SK-N-SH (cell line): ENCODE measurements at places on chromosomes 12 and 14. TPM values are rescaled to one million over a fixed set of nuclear protein-coding genes. Genes with fewer than 3 reads are reported as not detected.

Gene GLT1D1
- polyA plus RNA-seq, result 0.05 and 0.06 TPM in 2 replicates

Gene PMEL
- 1.8 and 2.7 TPM in 2 replicates for polyA plus RNA-seq

Gene SSTR1
- 0.08 TPM in 2 replicates for polyA plus RNA-seq

DNA sequence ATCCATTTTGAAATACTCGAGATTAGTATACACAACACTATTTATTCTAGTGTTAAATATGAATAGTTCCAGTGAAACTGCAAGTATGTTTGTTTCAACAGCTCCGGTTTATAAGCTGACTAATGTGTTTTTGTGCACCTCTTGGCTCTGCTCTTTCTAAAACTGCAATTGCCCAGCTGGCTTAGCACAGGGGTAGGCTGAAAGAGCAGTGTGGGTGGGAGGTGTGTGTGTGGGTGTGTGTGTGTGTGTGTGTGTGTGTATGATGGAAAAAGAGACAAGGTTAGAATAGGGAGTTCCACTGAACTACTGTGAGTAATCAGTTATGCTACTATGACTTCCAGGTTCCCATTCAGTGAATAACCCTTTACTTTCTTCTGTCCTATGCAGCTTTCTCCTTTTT lies 37.8 kb upstream of the DDHD1 start:
- H3K27me3 ChIP-seq, result no peaks in the 10 kb centered on the region; the same call in 1 of the 2 replicates
- no peaks in the 10 kb centered on the region for H3K36me3 ChIP-seq
- H3K27ac ChIP-seq, result no peak overlapping the region

DNA sequence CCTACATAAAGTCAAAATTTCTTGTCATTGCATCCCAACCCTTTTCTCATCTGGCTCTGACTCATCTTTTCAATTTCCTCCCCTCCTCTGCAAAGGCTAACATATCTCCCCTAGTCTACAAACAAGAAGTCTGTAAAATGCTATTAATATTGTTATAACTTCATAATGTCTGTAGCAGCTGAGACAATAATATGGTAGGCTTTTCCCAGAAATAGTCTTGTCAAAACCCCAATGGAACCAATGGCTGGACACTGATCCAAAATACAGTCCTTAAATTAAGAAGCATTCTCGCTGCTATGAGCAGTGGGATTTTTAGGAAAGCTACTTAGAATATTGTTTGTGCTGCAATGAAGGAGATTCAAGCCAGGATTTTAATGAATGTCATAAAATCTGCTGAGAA lies 131.4 kb downstream of the KLHL28 start:
- H3K27me3 ChIP-seq, result no peaks in the 10 kb centered on the region
- H3K27ac ChIP-seq, result no peak overlapping the region
- no peaks in the 10 kb centered on the region for H3K36me3 ChIP-seq
- no peak overlapping the region for H3K4me3 ChIP-seq
- DNase-seq, result no peak

- no peaks in the 10 kb centered on the region; the same call in 1 of the 2 replicates for H3K27me3 ChIP-seq
- no peaks in the 10 kb centered on the region for H3K36me3 ChIP-seq
- DNase-seq, result no peak
- no peak overlapping the region for H3K4me3 ChIP-seq
These were observed 13.9 kb upstream of the AVPR1A start for GRCh38 chr12:63164911-63165310.

DNA sequence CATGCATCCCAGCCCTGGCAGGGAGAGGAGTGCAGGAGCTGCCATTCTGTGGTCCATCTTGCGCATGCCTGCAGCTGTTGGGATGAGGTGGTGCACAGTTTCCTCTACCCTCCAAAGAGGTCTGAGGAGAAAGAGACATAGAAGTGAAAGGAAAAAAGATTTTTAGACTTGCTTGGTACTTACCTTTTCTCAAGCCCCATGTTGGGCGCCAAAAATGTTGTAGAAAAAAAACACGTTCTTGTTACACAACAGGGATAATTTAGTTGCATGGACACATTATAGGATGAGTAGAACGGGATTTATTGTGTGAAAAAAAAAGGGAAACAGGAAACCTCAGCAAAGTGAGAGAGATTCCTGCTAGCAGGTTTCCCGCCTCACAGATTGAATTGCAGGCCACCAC lies 244.4 kb upstream of the GARIN2 start:
- H3K4me1 ChIP-seq, result no peaks in the 10 kb centered on the region
- H3K27me3 ChIP-seq, result no peaks in the 10 kb centered on the region

DNA sequence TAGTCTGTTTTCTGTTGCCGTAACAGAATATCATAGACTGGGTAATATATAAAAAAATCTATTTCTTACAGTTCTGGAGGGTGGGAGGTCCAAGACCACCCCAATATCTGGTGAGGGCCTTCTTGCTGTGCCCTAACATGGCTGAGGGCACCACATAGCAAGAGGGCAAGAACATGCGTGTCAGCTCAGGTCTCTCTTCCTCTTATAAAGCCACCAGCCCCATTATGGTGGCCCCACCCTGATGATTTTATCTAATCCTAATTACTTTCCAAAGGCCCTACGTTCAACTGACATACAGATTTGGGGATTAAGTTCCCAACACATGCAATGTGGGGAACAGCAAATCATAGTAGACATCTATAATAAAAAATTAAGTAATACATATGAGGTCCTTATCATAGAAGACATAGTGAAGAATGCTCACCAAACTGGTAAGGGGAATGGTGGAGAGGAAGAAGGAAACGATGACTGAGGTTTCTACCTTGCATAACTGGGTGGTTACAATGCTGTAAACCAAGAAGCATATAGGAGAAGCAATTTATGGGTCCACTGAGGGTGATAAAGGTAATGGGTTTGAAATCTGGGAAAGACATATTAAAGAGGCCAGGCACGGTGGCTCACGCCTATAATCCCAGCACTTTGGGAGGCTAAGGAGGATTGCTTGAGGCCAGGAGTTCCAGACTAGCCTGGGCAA lies 27.0 kb downstream of the BTBD7 start:
- no peaks in the 10 kb centered on the region for H3K36me3 ChIP-seq
- no peak overlapping the region for H3K27ac ChIP-seq
- no peak for DNase-seq

DNA sequence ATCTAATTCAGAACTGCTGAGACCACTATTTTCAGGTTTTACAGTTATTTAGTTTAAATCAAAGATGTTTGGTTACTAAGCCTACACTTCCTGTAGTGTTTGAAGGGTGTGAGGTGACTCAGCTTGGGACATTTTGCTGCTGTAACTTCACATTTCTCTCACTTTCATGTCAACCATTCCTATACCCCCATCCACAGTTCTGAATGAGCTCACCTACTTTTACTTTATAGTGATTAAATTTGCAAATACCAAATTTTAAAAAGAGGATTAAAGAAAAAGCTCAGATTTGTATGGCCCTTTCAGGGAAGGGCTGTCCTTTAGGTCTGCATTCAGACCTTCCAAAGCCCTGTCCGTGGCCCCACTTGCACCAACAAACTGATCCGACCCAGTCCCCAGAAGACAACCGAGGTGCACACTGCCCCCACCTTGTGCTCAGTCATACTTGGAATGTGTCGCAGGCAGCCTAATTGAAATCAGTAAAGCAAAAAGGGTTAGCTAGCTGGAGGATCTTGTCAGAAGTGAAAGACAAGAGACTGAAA lies 174.4 kb downstream of the MON2 start:
- H3K4me1 ChIP-seq, result no peaks in the 10 kb centered on the region
- H3K4me3 ChIP-seq, result no peak overlapping the region
- H3K27me3 ChIP-seq, result no peaks in the 10 kb centered on the region
- DNase-seq, result no peak
- no peaks in the 10 kb centered on the region for H3K36me3 ChIP-seq

DNA sequence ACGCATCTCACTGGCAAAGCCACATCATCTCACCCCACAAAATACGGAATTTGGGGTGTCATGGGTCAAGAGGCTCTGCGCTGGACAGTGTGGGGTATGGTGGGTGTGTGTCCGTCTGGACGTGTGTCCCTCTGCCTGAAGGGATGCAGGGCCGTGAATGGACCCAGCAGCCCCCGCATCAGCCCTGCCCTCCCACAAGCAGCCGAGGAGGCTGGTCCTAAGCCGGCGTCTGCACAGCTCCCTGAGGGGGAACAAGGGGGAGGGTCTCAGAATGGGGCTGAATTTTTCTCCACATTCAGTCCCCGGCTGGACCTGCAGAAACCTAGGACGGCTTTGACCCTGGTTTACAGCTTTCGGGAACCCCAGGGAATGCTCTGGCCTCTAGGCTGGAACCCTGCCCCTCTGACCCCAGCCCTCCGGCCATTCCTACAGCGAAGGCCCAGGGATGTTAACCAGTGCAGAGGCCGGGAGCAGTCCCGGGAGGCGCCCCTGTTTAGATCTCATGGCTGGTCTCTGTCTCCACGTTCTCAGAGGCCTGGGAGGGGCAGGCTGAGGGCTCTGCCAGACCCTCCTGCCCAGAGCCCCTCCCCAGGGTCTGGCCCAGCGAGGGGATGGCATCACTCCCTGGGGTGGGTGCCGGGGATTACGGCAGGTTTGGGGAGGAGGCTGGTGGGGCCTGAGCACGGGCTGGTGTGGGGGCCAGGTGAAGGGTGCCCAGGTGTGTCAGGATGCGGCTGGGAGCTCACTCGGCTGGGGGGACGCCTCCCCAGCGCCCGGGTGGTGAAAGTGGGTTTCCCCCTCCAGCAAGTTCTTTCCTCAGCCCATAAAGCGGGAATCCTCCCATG lies 156.5 kb upstream of the C14orf180 start:
- no peaks in the 10 kb centered on the region for H3K27me3 ChIP-seq
- H3K27ac ChIP-seq, result no peak overlapping the region
- H3K36me3 ChIP-seq, result no peaks in the 10 kb centered on the region
- peak; percentile 41 for DNase-seq
- H3K4me1 ChIP-seq, result no peaks in the 10 kb centered on the region

DNA sequence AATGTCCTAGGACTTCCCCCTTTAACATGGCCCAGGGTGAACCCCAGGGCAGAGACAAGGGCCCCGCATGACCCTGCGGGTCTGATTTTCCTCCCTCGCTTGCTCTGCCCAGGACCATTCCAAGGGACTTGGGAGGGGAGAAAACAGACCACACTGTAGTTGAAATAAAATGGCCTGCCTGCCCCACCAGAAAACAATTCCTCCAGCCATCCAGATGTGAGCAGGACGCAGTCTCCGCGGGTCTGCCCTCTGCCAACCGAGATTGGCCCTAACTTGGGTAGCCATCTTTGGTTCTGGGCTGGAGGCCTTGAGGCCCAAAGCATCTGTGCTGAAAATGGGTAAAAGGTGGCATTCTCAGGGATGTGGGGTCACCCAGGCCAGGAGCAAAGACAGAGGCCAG lies 75.5 kb downstream of the RFLNA start:
- peak; percentile 52 for DNase-seq
- H3K36me3 ChIP-seq, result peaks cover 39% of the 10 kb centered on the region
- H3K27ac ChIP-seq, result peak overlapping the region; percentile 89
- H3K27me3 ChIP-seq, result no peaks in the 10 kb centered on the region
- H3K4me1 ChIP-seq, result peaks cover 59% of the 10 kb centered on the region; the same call in 1 of the 2 replicates
